Kidney (tissue), 22 donors: ENCODE measurements at places on chromosomes 16 and 17.

DNA sequence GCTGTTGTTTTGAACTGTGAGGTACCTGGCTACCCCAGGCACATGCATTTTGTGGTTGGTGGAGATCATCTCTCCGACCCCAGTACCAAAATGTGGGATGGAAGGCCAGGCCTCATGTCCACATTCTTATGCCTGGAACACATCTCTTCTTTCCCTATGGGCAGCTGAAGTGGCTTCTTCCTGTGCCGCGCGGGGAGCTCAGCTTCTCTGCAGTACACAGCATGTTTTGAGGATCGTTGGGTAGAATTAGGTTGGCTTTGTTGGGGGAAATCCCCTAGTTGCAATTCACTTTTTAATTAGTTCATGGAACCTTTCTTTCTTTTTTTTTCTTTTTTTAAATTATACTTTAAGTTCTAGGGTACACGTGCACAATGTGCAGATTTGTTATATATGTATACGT is 242.1 kb downstream of the MSI2 start:
- DNase-seq: no peak
- no peak overlapping the region for H3K27ac ChIP-seq
- no peaks in the 10 kb centered on the region for H3K4me1 ChIP-seq
- H3K27me3 ChIP-seq: no peaks in the 10 kb centered on the region

DNA sequence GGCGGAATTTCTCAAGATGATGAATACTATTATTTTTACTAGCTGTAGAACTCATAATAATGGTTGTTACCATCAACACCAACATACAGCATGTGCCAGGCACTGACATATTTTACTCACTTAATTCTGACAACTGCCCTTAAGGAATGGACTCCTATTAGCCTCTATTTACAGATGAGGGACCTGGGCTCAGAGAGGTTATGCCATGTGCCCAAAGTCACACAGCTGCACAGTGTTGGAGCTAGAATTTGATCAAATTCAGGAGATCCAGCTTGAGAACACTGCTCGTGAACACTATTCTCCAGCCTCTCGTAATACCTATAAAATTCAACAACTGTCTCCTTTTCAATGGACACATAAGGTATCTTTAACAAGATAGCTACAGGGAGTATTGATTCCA is 97.2 kb downstream of the XYLT1 start:
- H3K36me3 ChIP-seq: no peaks in the 10 kb centered on the region
- no peak for DNase-seq
- no peaks in the 10 kb centered on the region for H3K27me3 ChIP-seq

DNA sequence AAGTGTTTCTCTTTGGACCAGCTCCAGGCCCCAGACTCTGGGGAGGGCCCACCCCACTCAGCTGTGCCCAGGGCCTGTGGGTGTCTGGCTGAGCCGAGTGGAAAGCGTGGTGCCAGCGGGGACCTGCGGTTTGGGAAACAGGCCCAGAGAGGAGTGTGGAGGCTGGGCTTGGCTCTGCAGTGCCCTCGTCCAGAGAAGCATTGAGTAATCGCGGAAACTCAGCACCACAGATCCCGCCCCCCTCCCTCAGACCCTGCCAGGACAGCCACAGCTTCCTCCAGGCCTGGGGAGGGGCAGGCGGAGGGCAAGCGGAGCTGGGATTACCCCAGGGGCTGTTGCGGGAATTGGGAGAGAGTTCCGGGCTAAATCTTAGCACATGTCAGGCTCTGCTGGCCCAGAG is 14.6 kb upstream of the PITPNA start:
- H3K4me1 ChIP-seq: no peaks in the 10 kb centered on the region
- peak overlapping the region; percentile 87 for H3K27ac ChIP-seq
- H3K36me3 ChIP-seq: no peaks in the 10 kb centered on the region
- DNase-seq: no peak

GRCh38 chr16:30121741-30122571 is 1.1 kb downstream of the MAPK3 start:
- H3K27ac ChIP-seq: peak overlapping the region; percentile 91
- H3K36me3 ChIP-seq: peaks cover 7% of the 10 kb centered on the region
- peak overlapping the region; percentile 64 for H3K4me3 ChIP-seq
- H3K4me1 ChIP-seq: peaks cover 4% of the 10 kb centered on the region
- DNase-seq: peak; percentile 94
